ENCODE measurements at places on chromosomes 7 and 10.

DNA sequence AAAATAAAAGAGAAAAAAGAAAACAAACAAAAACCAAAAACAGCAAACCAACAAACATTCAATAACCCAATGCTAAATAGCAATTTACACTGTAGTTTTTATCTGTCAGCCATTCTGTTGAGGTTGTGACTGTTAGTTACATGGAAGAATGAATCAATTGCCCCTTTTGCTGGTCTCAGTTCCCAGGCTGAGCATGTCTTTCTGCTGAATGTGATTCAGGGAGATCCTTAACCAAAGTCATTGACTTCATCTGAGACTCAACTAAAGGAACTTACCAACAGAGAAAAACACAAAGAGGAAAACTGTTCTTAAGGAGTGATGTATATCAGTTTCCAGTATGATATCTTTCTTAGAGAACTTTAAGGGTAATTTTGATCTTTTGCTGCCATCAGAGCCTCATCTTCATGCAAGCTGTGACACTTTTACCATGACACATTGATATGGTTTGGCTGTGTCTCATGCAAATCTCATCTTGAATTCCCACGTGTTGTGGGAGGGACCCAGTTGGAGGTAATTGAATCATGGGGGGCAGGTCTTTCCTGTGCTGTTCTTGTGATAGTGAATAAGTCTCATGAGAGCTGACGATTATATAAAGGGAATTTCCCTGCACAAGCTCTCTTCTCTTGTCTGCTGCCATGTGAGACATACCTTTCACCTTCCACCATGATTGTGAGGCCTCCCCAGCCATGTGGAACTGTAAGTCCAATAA lies 469.8 kb downstream of the KIF20B start:
- DNase-seq: no peak

GRCh38 chr7:113799896-113800295 lies 118.9 kb downstream of the PPP1R3A start:
- no peak for DNase-seq

GRCh38 chr10:131901181-131901829 lies 497 bp downstream of the PPP2R2D start:
- peak; percentile 73 for DNase-seq

GRCh38 chr10:95454356-95454755 lies 106.8 kb downstream of the SORBS1 start:
- no peak for DNase-seq

DNA sequence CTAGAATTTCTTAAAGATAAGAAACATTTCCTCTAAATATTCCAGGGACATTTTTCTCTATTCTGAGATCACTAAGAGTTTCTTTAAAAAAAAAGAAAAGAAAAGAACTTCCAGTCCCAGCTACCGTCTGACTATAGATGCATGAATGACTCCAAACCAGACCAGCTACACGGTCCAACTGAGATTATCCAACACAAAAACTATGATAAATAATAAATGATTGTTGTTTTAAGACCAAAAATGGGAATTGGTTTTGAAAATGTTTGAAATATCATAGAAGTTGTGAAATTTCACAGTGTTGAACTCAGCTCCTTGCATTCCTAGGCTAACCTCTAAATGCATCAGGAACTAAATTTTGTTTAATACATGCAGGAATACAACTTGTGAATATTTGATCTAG lies 1619.6 kb upstream of the LRRTM3 start:
- no peak for DNase-seq

DNA sequence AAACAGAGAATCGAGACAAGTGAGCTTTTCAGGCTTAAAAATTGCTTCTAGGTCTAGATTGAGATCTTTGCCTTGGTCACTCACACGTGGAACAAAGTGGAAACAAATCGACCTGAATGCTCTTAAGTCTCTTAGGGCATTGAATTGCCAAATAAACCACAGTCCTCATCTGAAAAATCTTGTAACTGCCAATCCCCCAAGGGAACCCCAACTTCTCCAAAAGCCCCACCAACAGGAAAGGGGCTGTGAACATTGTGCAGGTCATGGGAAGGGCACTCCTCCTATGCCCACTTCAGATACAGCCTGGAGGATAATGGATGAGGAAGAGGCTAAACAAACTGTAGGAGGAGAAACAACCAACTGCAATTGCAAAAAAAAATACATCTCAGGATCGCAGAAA lies 91.3 kb downstream of the DGKI start:
- DNase-seq: no peak

DNA sequence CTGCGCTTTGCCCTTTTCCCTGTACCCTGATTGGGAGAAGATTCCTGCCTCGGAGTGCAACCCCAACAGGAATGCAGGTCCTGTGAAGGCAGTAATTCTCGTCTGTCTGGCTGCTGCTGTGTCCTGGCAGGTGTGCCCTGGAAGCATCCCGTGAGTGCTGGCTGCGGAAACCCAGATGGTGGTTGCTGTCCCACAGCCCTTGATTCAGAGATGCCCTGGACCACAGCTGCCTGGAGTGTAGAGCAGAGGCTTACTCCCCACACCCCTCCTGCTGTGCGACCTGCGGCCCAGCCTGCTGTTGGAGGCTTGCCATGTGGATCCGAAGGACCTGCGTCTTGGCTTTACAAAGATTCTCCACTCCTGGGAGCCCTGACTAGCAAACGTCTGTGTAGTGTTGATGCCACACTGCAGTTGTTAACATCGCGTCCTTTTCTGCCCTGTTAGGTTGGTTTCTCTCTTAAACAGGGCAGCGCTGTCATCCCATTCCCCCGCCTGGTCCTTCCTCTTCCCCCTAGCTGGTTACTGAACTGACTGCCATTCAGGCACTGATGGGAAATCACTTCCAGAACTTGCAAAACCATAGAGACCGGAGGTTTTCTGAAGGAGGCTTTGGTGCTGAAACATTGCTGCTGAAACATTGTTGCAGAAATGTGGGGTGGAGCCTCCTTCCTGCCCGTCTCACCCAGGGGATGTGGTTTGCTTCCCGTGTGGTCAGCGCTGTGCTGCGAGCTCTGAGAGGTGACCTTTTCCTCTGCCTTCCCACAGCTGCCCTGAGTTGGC lies 53.3 kb downstream of the DNAJB6 start:
- no peak for DNase-seq

DNA sequence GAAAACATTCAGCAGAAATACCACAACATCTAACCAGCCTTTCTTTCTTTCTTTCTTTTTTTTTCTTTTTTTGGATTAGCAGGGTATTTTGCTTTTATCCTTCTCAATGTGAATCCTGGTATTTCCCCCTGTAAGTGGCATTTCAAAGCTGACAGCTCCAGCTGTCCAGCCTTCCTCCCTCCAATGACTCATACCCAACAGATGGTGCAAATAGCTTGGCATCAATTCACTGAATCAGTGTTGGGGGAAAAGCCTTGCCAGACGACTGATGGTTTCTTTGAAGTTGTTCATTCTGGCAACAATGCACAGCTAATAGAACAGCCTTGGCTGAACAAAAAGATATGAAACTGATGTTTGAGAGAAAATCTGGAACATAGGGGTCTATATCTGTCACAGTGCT lies 316.8 kb upstream of the STEAP1 start:
- DNase-seq: no peak

DNA sequence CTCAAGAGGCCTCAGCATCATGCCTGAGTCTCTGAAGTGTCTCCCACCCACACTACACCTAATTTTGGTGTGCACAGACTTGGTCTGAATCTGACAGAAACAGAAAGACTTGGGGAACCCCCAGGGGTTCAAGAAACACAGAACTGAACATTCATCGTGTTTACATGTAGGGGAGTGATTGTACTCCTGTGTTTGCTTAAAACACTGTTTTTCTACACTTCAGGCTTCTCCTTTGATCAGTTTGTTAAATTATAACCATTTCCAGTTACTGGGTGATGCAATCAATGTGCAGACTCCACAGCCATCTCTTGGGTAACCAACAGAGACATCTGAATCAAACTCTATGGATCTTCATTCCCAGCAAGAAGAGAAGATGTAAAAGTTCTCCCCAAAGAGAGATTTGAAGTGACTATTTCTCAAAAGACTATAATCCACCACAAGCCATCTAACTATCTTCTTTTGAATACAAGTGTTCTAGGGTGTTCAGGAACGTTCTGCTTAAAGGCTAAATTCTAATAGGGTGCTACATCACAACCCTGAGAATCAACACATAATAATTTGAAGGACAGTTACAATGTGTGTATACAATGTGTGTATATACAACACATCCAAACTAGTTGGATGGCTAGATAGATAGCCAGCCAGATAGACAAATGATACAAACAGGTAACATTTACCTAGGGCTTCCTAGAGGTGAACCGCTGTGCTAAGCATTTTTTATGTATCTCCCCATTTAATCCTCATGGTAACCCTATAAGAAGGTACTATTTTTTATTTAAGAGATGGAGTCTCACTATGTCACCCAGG lies 34.2 kb downstream of the DNAJC12 start:
- no peak for DNase-seq

DNA sequence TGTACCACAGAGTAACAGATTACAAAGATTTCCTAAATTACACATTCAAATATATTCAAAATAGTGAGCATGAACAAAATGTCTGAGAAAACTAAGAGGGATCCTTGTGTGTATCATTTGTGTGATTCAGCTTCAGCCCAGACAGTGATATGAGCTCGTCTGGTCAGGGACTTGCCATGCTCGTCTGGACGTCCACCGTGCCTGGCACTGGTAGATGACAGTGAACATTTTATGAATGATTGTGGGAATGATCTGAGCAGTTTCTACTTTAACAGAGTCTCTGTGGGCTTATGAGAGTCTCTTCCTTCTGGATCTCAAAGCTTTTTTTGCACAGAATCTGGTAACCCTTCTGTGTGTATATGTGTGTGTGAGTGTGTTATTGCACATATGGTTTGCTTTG lies 34.2 kb upstream of the ANKRD2 start:
- DNase-seq: no peak

DNA sequence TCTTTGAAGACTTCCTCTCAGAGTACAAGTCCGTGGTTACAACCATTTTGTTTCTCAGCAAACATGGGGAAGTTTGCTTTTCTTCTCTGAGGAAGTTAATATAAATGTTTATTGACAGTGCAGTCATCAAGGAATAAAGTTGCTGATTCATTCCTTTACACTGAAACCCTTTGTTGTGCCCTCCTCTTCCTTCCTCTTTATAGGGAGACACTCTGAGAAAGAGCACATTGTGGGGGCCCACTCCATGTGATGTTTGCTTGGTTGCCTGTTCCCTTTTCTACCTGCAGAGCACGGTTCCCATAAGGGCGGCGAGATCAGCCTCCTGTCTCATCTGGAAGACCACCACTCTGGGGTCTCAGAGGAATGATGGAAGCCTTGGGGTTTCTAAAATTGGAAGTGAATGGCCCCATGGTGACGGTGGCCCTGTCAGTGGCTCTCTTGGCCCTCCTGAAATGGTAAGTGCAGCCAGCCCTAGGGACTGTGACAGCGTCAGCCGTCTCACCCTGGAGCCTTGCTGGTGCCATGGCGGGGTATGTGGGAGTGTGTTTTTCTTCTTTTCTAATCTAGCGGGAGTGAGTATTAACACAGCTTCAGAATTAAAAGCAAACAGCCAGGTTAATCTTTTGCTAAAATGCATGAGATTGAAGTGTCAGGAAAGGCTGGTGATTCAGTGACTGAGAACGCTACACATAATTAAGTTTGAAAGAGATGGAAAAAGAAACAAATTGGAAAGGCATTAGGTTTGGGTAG lies at the start of gene TBXAS1:
Gene TBXAS1 (plus strand): TSS at position 240 of the 750 bp plus-strand sequence. CDS start 127 bp downstream, at position 367.
- DNase-seq: no peak

- DNase-seq: no peak
These were observed 1456.1 kb downstream of the GATA3 start for GRCh38 chr10:9510626-9511025.

GRCh38 chr10:33015761-33016547 lies 57.9 kb upstream of the ITGB1 start:
- no peak for DNase-seq

- DNase-seq: no peak
These were observed 12.0 kb upstream of the SVOPL start for GRCh38 chr7:138713191-138713590.

- no peak for DNase-seq
These were observed 159.9 kb upstream of the SLC25A13 start for GRCh38 chr7:96481796-96482195.

DNA sequence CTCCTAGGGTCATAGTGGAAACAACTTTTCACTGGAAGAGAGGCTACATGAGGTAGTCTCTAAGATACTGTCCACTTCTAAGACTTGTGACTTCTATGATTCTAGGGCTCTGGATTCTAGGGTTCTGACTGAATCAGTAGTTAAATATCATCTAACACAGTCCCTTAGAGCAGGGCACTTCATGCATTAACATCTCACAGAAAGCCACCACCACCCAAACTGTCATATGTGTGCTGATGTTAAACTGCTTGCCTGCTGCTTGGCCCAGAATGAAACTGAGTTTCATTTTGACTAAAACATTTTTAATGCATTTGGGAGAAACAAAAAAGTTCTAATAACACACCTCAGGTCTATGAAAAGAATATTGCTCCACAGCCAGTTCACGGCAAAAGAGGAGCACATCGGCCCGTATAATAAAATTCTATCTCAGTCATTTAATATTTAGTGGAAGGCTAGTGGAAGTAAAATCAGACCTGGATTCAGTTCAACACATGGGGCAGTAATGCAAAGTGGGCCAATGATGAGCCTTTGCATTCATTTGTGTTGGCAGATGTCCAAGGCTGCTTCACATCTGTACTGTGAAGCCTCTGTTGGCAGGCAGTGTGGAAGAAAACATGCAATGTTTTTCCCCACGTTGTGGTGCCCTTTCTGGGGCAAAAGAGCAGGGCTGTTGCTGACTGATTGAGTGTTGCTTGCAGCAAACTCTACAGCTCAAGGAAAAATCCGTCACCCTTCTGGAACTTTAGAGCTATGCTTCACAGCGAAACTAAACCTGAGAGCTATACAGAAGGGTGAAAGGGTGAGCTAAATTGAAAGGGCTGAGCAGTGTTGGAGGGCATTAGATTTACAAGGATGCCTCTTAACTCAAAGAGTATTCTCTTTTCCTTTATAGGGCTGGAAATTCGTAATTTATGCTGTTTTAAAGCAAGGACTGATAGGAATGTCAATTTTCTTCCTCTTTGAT lies 33.5 kb upstream of the AUTS2 start:
- DNase-seq: no peak

DNA sequence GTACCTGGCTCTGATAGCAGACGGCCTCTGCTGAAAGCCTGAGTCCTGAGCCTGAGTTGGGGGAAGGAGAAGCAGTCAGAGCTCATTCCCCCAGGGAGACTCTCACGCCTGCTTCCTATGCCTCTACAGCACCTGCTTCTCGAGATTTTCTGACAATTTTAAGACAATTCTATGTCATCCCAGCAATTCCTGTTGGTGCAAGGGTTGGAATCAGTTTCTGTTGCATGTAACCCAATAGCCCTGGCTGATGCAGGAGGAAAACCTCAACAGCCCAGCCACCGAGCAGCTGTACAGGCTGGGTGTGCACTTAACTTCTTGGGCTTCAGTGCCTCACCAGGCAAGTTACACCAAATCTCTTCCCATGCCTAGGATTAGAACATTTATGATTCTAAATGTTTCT lies 134.7 kb downstream of the GLI3 start:
- no peak for DNase-seq

Data from erythroblast (primary cell).